EH (cell line): ENCODE measurements at places on chromosomes 7 and 10.

GRCh38 chr7:106659166-106659962, 1.6 kb downstream of the CCDC71L start:
- DNase-seq: peak; percentile 64

GRCh38 chr7:116557901-116558300, 33.1 kb downstream of the CAV1 start:
- DNase-seq: no peak

GRCh38 chr7:88395715-88396114, 89.0 kb upstream of the STEAP4 start:
- no peak for DNase-seq

GRCh38 chr7:51344406-51345138, 28.0 kb upstream of the COBL start:
- DNase-seq: no peak

GRCh38 chr10:112332509-112333228, 41.2 kb upstream of the ACSL5 start:
- no peak for DNase-seq

GRCh38 chr7:20958572-20958971, 171.9 kb upstream of the SP8 start:
- DNase-seq: no peak
